Activated CD4-positive, alpha-beta T cell treated with anti-CD3 and anti-CD28 coated beads, Interleukin-2, amount 10 ng/mL, durations not matched to agents 24 days and 14 days (primary cell): ENCODE measurements at places on chromosomes 16 and 17. TPM values are rescaled to one million over a fixed set of nuclear protein-coding genes. Genes with fewer than 3 reads are reported as not detected.
A peak's percentile ranks its signal among the peaks of the same experiment; 100 is the strongest.

DNA sequence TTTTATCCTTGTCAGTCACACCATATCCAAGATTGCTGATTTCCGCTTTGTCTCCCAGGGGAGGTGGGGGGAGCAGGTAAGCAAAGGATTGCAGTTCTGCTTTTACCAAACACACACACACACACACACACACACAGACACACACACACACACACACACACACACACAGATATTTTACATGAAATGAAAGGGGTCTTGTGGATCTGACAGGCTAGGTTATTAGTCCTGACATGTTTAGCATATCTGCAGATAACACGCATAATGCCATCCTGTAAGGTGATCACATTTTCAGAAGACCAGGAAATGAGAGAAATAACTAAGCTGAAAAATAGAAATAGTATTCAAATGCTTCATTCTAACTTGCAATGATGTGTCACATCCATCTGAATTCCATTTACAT, 1113.3 kb downstream of the CDH8 start:
- H3K27me3 ChIP-seq, result no peaks in the 10 kb centered on the region
- no peak overlapping the region for H3K4me3 ChIP-seq
- H3K36me3 ChIP-seq, result no peaks in the 10 kb centered on the region
- DNase-seq, result no peak

DNA sequence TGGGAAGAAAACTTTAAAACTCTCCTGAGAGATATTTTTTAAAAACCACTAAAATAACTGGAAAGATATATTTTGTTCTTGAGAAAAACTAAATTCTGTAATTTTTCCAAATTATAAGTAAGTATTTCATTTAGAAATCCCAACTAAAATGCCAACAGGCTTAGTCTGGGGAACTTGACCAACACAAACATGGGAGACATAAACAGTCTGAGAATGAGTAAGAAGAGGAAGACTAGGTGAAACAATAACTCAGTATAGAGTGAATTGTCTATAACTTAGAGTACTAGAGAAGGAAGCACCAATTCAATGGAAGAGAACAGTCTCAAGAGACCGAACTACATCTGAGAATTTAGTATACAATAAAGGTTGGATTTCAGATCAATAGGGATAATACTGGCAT, 2.9 kb downstream of the CMTM1 start:
- no peaks in the 10 kb centered on the region for H3K27me3 ChIP-seq
- H3K4me1 ChIP-seq, result peaks cover 11% of the 10 kb centered on the region
- no peak overlapping the region for H3K4me3 ChIP-seq
- no peak overlapping the region for H3K27ac ChIP-seq
- H3K36me3 ChIP-seq, result peaks cover 47% of the 10 kb centered on the region

DNA sequence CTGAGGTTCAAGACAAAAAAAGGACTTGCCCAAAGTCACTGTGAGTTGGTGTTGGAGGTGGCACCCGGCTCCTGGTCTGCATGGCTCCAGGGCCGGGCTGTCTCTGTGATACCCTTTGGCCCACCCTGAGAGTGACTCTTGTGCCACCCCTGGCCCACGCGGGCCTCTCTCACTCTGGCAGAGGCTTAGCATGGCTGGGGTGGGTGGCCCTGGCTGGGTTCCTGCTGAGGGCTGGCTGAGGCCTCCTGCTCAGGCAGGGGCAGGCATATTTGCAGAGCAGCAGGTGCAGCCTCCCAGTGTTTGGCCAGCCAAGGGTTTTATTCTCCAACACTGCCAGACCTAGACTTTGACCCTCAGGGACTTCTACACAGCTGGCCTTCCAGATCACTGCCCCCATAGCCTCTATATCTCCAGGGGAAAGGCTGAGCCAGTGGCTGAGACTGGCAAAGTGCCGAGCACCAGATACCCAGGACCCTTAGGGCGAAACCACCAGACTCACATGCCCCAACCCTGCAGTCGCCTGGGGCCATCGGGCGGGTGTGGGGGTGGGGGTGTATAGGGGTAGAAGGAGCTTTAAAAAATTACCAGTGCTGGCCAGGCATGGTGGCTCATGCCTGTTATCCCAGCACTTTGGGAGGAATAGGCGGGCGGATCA, 21.5 kb upstream of the ADGRG1 start:
- H3K27me3 ChIP-seq, result peaks cover 3% of the 10 kb centered on the region
- H3K36me3 ChIP-seq, result peaks cover 2% of the 10 kb centered on the region
- H3K4me1 ChIP-seq, result peaks cover 55% of the 10 kb centered on the region
- no peak overlapping the region for H3K27ac ChIP-seq
- DNase-seq, result no peak

GRCh38 chr17:73933871-73934270, 269.6 kb upstream of the RPL38 start:
- no peak for DNase-seq
- H3K36me3 ChIP-seq, result no peaks in the 10 kb centered on the region
- no peak overlapping the region for H3K4me3 ChIP-seq
- no peak overlapping the region for H3K27ac ChIP-seq

DNA sequence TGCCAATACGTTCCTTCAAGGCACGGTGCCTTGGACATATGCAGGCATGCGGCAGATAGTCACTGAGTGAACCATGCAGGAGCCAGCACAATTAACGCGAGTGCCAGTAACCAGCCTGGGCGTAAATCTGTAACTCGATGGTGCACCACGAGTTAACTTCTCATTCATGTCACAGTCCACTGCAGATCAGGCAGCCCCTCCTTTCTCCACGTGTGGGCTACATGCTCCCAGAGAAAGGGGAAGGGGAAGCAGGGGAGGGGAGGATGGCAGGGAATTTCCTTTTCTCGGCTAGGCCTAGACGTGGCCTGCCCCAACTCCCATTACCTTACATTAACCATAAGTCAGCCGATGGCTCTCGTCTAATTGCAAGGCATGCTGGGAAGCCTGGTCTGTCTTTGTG, 287.9 kb downstream of the CPPED1 start:
- H3K4me3 ChIP-seq, result no peak overlapping the region
- H3K36me3 ChIP-seq, result no peaks in the 10 kb centered on the region
- H3K27me3 ChIP-seq, result no peaks in the 10 kb centered on the region
- peaks cover 2% of the 10 kb centered on the region for H3K4me1 ChIP-seq
- DNase-seq, result no peak
- H3K27ac ChIP-seq, result no peak overlapping the region

DNA sequence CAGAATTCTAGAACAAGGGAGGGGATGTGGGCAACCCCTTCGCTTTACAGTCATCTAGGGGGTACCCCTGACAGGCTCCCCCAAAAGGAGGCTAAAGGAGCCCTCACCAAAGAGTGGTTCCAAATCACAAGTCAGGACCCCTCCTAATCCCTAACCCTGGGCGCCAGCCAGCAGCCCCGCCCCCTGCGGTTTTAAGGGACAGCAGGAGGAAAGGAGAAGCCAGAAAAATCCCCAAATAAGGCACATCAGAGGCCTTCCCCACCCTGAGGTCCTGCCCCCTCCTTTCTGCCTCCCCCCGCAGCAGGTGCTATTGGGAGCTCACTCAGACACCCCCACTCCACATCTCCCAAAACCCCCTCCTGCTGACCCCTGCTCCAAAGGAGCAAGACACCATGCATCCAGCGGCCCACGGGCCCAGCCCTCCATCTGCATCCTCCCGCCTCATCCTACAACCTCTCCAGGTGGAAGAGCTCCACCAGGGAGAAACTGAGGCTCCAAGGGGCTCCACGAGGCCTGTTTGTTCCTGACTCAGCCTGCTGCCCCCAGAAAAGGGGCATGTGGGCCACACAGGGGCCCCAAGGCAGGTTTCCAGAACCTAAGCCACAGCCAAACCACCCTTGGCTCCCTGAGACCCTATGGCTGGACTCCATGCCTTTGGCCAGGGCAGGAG, 93.5 kb downstream of the GOSR1 start:
- H3K4me1 ChIP-seq, result no peaks in the 10 kb centered on the region
- H3K27me3 ChIP-seq, result no peaks in the 10 kb centered on the region
- no peak overlapping the region for H3K4me3 ChIP-seq
- DNase-seq, result no peak

GRCh38 chr16:10668322-10669045, 26.2 kb downstream of the TEKT5 start:
- H3K4me3 ChIP-seq, result no peak overlapping the region
- no peaks in the 10 kb centered on the region for H3K4me1 ChIP-seq
- H3K27ac ChIP-seq, result no peak overlapping the region
- no peaks in the 10 kb centered on the region for H3K27me3 ChIP-seq
- H3K36me3 ChIP-seq, result no peaks in the 10 kb centered on the region

GRCh38 chr17:50956409-50956749, 90.2 kb upstream of the TOB1 start:
- H3K27ac ChIP-seq, result no peak overlapping the region
- no peaks in the 10 kb centered on the region for H3K27me3 ChIP-seq
- peaks cover 6% of the 10 kb centered on the region for H3K4me1 ChIP-seq
- H3K36me3 ChIP-seq, result peaks cover 5% of the 10 kb centered on the region
- H3K4me3 ChIP-seq, result no peak overlapping the region
- no peak for DNase-seq

The SLC6A2 gene
- total RNA-seq, result not detected in 2 replicates

The HSPB9 gene
- total RNA-seq, result not detected in 2 replicates

The CDH1 gene
- total RNA-seq, result 1.4 and 1.5 TPM in 2 replicates

GRCh38 chr16:73193464-73193863, 145.5 kb upstream of the ZFHX3 start:
- H3K27me3 ChIP-seq, result peaks cover 2% of the 10 kb centered on the region
- H3K27ac ChIP-seq, result no peak overlapping the region
- H3K36me3 ChIP-seq, result no peaks in the 10 kb centered on the region

DNA sequence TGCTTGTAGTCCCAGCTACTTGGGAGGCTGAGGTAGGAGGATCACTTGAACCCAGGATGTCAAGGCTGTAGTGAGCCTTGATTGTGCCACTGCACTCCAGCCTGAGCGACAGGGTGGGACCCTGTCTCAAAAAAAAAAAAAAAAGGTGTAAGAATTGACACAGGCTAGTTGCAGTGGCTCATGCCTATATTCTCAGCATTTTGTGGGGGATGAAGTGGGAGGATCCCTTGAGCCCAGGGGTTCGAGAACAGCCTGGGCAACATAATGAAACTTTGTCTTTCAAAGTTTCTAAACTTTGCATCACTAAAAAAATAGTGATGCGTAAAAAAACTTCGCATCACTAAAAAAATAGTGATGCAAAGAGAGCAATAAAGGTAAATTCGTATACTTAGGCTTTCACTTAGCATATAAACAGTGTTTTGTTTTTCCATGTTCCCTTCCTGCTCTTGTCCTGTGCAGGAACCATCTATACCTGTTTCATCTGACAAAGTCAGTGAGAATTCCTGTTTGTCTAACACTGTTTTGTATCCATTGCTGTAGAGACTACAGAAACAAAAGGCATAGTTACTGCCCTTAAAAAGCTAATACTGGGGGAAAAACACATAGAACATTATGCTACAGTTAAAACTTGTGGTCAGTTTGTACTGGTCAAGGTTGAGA, 32.1 kb downstream of the CTCF start:
- H3K27me3 ChIP-seq, result no peaks in the 10 kb centered on the region
- no peak overlapping the region for H3K4me3 ChIP-seq
- DNase-seq, result no peak
- H3K36me3 ChIP-seq, result peaks cover 19% of the 10 kb centered on the region
- H3K27ac ChIP-seq, result peak overlapping the region; percentile 63

DNA sequence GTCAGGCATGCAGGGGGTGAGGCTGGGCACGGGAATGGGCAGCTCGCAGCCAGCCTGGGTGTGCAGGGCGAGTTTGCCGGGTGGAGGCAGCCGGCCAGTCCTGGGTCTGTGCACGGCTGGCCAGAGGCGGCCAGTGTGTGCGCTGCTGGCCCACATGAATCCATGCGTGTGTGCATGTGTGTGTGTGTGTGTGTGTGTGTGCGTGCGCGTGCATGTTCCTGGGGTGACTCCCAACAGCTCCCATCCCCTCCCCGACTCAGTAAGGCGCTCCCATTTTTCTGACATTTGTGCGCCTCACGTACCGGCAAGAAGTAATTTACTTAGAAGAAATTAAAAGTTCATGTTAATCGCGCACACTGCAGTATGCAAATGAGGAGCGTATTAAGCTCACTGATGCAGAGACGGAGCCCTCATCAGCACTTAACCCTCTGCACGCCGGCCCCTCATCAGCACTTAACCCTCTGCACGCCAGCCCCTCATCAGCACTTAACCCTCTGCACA, 55.4 kb upstream of the ACSF3 start:
- H3K4me3 ChIP-seq, result no peak overlapping the region
- peaks cover 2% of the 10 kb centered on the region for H3K27me3 ChIP-seq
- no peak for DNase-seq
- peaks cover 10% of the 10 kb centered on the region for H3K4me1 ChIP-seq

The FBXL16 gene
- 6.4 and 6.8 TPM in 2 replicates for total RNA-seq
